Left renal pelvis (tissue), 4 donors: ENCODE measurements at places on chromosomes 16 and 17. TPM values are rescaled to one million over a fixed set of nuclear protein-coding genes. Genes with fewer than 3 reads are reported as not detected.

DNA sequence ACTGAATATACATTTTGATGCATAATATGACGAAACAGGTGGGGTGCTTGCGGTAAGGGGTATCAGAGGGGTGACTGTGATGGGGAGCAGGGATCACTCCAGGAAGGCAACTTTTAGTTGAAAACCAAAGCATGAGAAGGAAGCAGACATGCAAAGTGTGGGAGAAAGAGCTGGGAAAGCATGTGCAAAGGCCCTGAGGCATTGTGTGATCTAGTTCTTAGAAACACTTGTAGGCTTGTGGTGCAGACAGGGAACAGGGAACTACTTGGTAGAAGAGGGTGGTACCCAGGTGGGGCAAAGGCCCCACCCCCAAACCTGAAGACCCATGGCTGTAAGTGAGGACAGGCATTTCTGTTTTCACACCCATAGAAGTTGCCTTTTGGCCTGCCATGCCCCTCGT is 459.9 kb upstream of the EEF2KMT start:
- no peak for DNase-seq

GRCh38 chr16:54068212-54068611 is 218.4 kb downstream of the IRX3 start:
- no peak for DNase-seq

Gene CD300LF
- 0.23 TPM for polyA plus RNA-seq

Gene UTS2R
- polyA plus RNA-seq: 0.24 TPM
